Spinal cord (tissue), 10 donors: ENCODE measurements at places on chromosomes 11 and 22. TPM values are rescaled to one million over a fixed set of nuclear protein-coding genes. Genes with fewer than 3 reads are reported as not detected.

DNA sequence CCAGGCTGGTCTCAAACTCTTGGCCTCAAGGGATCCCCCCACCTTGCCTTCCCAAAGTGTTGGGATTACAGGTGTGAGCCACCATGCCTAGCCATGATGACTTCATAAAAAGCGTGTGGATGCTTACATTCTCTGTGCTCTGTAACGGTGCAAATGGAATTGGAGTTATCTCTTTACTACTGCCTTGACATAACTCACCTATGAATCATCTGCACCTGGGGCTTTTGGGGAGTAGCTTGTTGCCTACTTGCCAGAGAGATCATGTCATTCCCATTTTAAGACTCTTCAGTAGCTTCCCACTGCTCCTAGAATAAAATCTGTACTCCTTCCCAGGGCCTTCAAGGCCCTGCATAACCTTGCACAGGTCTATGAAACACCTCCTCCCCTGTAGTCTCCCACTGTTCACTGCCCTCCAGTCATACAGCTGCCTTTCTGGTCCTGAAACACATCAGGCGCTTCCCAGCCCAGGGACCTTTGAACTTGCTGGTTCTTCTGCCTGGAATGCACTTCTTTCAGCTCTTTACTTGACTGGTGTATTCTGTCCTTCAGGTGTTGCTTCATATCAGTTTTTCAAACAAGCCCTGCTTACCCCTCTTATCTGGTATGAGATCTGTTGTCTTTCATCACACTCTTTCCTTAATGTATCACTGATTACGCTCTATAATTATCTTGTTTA is 19.6 kb upstream of the MOGAT2 start:
- no peak for DNase-seq

DNA sequence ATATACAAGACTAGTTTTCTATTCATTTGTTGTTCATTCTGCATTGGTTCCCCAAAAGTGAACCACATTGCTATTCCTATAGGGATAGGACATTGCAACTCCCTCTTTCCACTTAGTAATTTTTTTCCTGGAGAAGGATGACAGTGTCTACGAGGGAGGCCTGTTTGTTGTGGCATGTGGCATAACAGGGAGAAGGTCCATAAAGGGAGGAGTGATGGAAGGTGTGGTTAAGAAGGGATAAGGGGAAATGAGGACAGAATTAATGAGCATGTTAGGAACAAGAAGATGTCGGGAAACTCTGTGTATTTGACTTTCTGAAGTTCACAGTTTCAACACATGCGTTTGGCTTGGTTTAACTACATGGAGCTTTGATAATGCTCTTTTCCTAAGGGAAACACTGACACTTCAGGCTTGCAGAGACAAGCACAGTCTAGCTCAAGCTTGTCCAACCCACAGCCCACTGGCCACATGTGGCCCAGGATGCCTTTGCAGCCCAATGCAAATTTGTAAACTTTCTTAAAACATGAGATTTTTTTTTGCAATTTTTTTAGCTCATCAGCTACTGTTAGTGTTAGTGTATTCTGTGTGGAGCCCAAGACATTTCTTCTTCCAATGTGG is 149.7 kb downstream of the TRPC6 start:
- no peak for DNase-seq

DNA sequence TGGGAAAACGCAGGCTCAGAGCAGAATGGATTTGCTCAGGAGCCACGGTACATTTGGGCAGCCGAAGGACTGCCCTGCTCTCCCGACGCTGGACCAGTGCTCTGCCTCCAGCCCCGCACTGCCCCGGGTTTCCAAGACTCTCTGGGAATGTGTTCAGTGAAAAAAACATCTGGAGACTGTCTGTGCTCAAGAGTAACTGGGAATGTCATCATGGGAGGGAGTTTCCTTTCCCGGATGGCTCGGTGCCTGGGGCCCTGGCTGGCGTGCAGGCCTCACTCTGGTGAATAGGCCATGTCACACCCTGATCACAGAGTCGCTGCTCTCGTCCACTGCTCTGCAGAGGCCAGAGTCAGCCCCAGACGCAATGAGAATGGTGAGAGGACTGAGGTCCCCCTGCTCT is 9.8 kb upstream of the APOL6 start:
- DNase-seq = no peak

- DNase-seq = no peak
These were observed 5.4 kb downstream of the GNG3 start for GRCh38 chr11:62712861-62713260.

- no peak for DNase-seq
These were observed 11.0 kb upstream of the MIEF1 start for GRCh38 chr22:39490966-39491680.

DNA sequence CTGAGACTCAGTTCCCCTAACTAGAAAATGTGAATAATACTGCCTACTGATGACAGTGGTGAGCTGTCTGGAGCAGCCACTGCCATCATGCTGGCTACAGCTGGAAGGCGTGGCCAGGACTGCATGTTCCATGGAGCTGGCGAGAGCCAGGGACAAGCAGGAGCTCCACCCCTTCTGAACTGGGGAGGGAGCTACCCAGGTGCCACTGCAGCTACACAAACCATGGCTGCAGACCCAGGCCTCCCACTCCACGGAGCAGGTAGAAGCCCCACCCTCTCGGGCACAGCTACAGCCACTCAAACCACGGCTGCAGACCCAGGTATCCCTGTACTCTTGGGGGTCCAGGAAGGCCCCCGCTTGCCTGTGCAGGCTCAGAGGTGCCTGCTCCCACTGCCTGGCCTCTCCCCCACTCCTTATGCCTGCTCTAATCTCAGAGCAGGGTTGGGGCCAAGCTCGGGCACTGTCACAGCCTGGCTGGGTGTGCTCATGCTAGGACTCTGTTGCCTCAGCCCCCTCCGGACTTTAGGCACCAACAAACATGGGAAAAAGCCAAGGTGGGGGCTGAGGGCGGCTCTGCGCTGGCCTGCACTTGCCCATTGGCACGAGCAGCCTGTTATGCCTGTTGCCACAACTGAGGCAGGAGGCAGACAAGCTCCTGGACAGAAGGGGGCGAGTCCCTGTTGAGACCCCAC is 51.7 kb downstream of the RAB30 start:
- DNase-seq = no peak

DNA sequence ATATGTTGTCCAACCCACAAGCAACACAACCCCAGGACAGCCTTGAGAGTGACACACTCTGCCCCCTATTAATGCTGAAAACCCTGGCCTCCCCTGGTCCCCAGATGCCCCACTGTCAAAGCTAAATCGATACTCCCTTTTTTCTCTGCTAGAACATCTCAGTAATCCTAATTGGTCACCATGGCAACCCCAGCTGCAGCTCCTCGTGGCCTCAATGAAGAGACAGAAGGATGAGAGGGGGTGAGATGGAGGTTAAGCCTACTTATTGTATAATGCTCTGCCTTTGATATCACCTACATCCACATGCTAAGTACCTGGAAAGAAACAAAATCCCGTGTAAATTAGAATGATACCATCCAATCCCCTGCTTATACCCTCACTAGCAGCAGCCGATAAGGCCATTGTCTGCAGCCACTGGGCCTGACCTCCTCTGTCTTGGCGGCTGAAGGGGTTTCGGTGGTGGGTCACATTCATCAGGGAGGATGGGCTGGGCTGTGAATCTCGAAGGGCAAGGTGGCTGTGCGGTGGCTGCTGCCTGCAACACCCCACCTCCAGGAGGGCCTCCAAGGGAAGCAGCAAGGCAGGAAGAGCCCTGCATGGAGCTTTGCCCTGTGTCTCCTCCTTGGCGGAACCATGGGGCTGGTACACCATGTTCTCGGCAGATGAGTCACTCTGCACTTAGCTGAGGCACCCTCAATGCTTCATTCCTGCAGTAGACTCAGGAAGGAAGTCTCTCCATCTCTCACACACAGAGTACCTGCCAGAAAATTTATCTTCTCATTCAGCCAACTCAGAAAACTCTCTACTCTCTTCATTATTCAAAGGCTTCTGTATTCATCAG is 399.5 kb downstream of the BUD13 start:
- no peak for DNase-seq

GRCh38 chr11:34784318-34784841 is 131.8 kb downstream of the APIP start:
- DNase-seq = no peak

DNA sequence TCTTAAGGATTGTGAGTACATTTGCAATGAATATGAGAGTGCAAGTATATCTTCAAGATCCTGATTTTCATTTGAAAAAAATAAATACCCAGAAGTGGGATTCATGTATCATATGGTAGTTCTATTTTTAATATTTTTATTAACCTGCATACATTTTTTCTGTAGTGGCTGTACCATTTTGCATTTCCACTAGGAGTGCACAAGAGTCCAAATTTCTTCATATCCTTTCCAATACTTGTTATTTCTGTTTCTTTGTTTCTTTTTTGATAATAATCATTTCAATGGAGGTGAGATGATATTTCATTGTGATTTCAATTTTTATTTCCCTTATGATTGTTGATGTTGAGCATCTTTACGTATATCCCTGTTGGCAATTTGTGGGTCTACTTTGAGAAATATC is 759.8 kb upstream of the CNTN5 start:
- no peak for DNase-seq

Gene CCDC116
- 1.1 TPM for polyA plus RNA-seq

Gene SERPING1
- polyA plus RNA-seq = 112 TPM
